Fibroblast of villous mesenchyme (primary cell): ENCODE measurements at places on chromosomes 12 and 14. TPM values are rescaled to one million over a fixed set of nuclear protein-coding genes. Genes with fewer than 3 reads are reported as not detected.

- no peak for DNase-seq
These were observed 70.6 kb downstream of the SAMD4A start for GRCh38 chr14:54637270-54638134.

GRCh38 chr12:104183443-104183842, 32.1 kb upstream of the TXNRD1 start:
- DNase-seq = no peak

DNA sequence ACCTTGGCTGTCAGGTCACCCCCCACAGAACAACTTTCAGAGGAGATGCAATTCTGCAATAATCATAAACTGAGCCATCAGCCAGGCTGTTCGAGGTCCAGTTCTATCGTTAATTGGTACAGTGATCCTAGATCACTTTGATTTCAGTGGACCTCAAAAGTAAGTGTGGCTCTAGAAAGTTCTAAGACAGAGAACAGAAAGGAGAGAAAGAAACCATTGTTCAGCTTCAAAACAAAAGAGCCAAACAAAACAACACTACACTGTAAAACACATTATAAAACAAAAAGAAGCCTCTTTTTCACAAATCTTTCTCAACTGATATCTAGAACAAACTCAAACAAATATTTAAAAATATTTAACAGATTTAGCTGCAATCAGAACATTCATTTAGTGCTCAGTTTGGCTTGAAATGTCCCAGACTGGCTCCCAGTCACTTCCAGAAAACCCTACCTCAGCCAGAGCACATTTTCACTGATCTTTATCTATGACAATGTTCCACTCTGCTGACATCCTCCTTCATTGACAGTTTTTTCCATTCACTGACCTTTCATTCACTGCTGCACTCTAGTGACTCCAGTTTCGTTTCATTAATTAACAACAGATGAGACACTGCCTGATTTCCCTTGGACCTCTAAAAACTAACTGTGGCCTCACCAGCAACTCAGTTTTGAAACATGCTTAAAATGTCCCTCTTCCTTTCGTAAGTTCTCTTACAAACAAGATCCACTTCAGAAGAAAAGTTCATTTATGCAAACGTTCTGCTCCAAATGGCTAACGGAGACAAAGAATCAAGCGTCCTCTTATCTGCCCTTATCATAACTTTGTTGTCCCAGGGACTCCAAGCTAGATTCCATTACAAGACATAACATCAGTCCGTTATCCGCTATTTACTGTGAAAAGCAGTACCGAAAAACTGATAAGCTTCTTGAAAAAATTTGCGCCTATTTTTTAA, 56.8 kb downstream of the DUSP16 start:
- DNase-seq = peak; percentile 89

- no peak for DNase-seq
These were observed 8.7 kb upstream of the JDP2 start for GRCh38 chr14:75418850-75419768.

GLI1 gene
- 0.86 and 1.9 TPM in 2 replicates for total RNA-seq

DNA sequence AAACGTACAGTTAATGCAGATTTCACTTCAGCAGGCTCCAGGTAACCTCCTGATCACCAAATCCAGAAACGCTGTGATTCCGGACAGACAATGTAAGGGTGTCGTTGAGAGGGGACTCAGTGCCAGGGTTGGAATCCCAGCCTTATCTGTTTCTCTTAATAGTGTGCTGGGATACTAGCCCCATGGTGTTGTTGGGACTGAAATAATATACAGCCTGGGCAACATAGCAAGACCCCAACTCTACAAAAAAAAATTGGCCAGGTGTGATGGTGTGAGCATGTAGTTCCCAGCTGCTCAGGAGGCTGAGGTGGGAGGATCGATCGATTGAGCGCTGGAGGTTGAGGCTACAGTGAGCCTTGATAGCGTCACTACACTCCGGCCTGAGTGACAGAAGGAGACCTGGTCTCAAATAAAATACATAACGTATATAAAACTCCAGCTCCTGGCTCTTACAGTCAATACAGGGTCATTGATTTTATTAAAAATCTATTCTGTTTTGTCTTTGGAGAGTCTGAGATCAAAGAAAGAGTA, 1.3 kb downstream of the PEBP1 start:
- no peak for DNase-seq

DNA sequence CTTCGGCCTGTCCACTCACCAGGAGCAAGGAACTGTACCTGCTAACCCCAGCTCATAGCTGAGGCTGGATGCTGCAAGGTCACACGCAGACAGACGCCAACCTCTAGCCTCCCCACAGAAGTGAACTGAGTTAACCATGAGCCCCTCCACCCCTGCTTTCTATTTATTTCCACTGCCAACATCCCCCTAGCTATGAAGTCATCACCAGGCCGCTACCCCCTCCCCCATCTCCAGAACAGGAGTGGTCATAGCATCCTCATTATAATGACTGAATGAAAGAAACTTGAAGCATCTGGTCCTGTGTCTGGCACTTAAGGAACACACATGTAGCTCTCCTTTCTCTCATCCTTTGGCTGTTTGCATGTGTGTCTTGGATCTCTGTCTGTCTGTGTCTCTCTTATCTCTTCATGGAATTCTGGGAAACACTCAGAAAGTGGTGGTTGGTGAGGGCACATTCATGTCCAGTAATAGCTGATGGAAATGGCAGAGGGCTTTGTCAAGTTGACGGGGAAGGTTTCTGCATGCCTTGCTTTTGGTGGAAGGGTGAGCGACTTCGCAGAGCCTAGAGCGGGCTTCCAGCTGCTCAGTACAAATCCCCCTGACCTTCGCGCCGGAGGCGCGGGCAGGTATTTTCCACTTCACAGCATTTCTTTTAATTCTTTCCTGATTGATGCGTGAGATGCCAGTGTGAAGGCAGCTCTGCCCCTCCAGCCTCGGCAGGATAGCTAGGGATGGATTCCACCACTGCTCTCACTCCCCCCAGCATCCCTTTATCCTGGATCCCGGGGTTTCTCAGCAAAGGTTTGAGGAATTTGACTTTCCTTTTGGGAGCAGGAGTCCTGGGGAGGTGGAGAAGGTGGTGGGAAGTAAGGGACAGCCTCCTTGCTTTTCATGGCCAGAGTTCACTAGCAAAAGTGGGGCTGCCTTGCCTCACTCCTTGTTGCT, 198.2 kb downstream of the CHST11 start:
- no peak for DNase-seq

DNA sequence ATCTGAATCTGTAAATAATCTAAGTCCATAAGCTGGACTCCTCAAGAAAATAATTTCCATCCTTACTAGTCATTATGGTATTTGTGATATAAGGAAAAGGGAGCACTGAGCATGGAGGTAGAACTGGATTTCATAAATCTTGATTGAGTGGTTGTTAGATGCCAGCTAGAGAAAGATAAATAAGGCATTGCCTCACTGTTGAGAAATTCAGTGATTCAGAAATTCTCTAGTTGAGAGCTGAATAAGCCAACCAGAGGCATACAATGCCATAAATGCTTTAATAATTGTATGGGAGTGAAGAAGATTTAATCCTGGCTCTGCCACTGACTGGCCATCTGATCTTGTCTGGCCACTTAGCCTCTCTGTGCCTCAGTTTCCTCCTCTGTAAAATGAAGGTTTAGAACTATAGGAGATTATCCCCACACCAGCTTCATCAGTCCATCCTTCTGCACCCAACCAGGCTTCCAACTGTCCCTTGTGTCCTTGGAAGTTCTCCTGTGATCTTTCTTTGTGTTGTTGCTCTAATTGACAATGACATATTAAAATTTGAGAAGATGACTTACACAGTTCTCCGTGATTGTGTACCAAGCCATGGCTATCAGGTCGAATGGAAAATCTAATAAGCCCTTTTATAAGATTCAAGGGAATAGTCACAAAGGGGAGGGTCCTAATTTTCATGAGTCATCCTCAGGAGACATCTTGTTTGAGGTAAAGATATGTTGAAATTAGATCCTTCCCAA, 394.3 kb downstream of the EGLN3 start:
- DNase-seq = peak; percentile 25

- peak; percentile 37 for DNase-seq
These were observed 3.2 kb upstream of the MEG3 start for GRCh38 chr14:100822532-100823296.

- DNase-seq = no peak
These were observed 25.6 kb downstream of the ATXN2 start for GRCh38 chr12:111573476-111573875.

DNA sequence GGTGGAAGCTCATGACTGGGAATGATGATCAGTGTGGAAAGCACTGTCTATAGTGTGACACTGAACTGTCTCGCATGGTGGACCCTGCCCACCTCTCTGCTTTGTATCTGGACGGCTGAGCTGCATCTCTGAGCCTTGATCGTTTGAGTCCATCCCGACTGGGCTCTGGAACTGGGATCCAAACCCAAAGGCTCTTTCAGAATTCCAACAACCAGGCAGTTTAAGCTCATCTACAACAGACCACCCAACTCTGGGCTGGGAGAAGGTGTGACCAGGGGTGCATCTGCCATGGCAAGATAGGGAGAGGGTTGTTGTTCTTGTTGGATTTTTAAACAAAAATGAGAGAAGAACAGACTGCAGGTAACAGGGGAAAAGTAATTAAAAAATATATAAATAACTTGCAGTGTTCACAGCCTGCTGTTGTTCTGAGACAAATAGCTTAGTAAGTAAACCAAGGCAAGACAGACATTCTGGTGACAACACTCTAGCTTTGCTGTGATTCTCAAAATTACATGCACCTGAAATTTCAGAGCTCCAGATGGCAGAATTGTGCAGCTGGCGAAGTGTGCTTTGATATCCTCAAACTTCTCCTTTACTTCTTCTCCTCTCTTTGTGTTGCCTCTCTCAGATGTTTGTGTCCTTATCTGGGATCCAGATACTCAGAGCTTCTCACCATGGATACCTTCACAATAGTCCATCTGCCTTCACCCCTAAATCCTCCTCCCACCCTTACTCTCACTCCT, 209.6 kb downstream of the EMP1 start:
- no peak for DNase-seq

MAPK1IP1L gene
- 36.1 and 49.2 TPM in 2 replicates for total RNA-seq

SETD1B gene
- total RNA-seq = 4.7 and 5.2 TPM in 2 replicates

TTC6 gene
- under 0.01 TPM in 2 replicates for total RNA-seq

DNA sequence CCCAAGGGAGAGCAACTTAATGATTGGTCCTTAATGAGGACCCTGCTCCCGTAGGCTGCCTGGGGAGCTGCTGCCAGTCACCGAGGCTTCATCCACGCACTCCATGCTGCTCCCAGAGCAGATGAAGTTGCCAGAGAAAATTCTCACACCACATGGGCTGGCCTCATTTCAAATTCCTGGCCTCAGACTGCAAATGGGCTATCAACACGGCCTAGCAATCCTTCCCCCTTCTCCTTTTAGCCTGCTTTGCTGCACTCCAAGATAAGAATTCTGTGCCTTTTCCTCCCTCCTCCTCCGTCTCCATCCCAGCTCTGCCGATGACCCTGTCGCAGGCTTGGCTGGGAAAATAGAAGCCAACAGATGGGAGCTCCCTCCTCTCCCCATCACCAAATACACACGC, 10.8 kb upstream of the DGLUCY start:
- no peak for DNase-seq

GRCh38 chr12:92554158-92555073, 148.4 kb upstream of the PLEKHG7 start:
- no peak for DNase-seq

GRCh38 chr14:26382901-26383685, 214.7 kb downstream of the NOVA1 start:
- no peak for DNase-seq

DNA sequence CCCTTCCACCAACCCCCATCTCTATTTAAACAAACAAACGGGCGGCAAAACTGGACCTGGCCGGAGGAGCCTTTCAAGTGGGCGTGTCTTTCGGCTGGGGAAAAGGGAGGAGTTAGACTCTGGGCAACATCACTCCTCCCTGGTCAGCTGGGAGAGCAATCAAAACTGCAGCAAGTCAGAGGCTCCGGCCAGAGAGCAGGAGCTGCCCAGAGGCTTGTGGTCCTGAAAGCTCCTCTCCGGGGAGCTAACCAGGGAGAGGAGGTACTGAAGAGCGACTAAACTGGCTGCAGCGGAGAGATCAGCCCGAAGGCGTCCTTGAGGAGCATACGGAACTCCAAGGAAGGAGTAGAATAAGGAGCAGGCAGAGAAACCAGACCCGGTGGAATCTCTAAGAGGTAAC, at the start of gene NEUROD4:
NEUROD4 (plus strand) TSS at position 191 of the 400 bp plus-strand sequence. CDS start 6,466 bp downstream, outside the sequence.
- peak; percentile 53 for DNase-seq

STON2 gene
- total RNA-seq = 0.32 TPM in 1 of 2 replicates, not detected in the other

GRCh38 chr14:71403656-71404055, 496.4 kb downstream of the PCNX1 start:
- peak; percentile 36 for DNase-seq

CFAP54 gene
- 0.86 and 0.97 TPM in 2 replicates for total RNA-seq

DNA sequence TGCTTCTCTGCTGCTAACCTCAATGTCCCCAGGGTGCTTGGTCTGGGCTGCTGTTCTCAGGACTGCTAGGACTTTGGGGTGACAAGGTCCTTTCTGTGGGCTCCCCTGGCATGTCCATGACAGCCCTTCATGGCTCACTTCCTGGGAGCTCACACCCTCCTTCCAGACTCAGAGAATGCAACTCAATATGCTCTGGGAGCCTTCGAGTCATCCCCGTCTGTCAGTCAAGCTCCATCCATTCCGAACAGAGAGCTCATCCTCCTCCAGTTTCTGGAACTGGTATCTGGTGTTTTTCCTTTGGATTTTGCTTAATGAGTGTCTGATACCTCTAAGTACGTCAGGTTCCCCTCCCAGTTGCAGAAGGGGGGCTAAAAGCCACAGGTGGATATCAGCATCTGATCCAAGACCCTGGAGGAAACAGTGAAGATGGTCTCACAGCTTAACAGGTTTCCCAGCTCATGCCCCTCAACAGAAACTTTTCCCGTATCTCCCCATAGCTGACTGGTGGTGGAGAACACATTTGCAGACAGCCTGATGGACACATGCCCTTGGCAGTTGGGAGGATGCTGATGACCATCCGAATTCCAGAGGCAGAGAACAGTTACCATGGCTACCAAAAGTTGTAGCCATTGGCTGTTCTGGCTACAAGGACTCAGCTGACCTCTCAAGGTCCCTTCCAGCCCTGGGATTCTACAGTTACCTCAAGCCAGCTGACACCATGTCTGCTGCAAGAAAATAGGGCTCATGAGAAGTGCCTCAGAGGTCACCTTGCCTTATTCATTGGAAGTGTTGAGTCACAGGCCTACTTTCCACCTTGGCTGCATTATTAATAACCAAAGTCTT, 9.5 kb upstream of the RAB35 start:
- DNase-seq = peak; percentile 17

TARBP2 gene
- total RNA-seq = 47.4 and 54.8 TPM in 2 replicates

GRCh38 chr14:23773981-23774380, 137.8 kb downstream of the DHRS2 start:
- DNase-seq = no peak

TMEM63C gene
- under 0.01 TPM in 1 of 2 replicates, not detected in the other for total RNA-seq

DNA sequence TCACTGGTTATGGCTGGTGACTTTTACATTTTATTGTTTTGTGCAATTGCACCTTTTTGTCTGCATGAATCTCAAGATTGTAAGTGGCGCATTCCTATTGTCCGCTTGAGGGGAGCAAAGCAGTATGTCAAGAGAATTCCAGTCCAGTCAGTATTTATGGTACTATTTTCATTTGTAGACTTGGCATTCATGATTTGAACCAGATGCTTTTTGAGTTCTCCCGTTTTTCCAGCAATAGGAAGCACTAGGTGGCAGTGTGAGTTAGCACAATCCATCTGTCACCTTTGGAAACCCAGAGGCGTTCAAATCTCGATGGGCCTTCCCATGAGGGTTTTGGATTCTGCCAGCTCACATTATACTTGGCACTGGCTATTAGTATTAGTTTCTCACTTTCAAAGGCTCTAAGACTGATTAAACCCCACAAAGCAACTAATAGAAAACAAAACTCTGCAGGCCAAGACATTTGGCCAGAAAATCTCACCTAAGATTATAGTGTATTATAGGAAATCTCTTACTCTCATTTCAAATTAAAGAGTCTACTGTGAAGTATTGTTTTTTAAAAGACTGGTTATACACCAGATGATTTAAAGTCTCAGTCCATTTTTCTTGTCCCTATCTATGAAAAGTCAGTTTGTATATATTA, 2.2 kb downstream of the DACT1 start:
- peak; percentile 84 for DNase-seq
